ENCODE measurements at places on chromosomes 16 and 17.

- DNase-seq, result no peak
Measured at GRCh38 chr16:47036201-47036600, 62.7 kb upstream of the DNAJA2 start.

DNA sequence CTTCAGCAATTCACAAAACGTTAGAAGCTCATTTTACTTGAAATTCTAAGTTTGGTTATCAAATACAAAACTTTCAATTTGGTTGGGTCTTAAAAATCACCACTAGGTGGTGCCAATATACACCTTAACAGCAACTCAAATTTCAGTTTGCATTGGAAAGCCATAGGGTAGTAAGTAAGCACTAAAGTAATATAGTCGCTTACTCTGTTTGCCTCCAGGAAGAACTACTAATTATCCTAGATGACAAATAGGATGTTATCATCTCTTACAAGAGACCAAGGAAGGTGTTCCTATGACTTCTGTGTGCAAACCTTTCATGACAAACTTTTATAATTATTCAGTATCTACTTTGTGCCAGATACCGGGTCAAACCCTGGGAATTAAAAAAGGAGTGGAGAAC lies 93.3 kb downstream of the MYO1D start:
- no peak for DNase-seq

DNA sequence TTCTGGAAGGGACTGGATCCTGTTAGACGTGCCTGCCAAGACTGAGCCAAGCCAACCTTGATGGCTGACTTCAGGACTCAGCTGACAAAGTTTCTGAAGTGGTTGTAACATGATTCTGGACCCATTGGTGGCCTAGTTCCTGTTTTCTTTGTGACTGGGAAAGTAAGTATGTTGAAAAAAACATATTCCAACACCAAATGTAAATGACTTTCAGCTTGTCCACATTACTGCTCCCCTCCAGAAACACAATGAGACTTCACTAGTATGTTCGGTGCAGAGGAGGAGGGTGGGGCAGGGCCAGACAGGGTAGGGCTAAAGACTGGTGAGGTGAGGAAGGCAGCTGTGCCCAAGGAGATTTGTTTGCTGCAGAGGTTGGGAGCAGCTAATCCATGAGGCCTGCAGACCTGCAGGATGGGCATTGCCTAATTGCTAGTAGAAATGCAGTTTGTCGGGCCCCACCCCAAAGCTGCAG lies 26.4 kb downstream of the NMT1 start:
- DNase-seq, result no peak

- DNase-seq, result no peak
Measured at GRCh38 chr17:55648086-55648485, 74.6 kb downstream of the TMEM100 start.

DNA sequence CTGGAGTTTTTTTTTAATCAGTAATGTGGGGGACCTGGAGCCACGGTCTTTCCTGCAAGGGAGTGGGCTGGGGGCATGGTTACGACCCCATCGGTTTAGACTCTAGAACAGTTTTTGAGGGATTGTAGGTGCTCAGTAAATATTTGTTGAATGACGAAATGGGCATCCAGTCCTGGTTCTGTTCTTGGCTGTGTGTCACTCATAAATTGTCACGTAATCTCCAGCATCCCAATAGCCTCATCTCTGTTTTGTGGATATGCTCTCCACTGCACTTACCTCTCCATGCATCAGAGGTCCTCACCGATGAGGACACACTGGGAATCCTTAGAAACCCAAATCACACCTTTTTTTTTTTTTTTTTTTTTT lies 497 bp upstream of the SLC38A7 start:
- DNase-seq, result no peak

DNA sequence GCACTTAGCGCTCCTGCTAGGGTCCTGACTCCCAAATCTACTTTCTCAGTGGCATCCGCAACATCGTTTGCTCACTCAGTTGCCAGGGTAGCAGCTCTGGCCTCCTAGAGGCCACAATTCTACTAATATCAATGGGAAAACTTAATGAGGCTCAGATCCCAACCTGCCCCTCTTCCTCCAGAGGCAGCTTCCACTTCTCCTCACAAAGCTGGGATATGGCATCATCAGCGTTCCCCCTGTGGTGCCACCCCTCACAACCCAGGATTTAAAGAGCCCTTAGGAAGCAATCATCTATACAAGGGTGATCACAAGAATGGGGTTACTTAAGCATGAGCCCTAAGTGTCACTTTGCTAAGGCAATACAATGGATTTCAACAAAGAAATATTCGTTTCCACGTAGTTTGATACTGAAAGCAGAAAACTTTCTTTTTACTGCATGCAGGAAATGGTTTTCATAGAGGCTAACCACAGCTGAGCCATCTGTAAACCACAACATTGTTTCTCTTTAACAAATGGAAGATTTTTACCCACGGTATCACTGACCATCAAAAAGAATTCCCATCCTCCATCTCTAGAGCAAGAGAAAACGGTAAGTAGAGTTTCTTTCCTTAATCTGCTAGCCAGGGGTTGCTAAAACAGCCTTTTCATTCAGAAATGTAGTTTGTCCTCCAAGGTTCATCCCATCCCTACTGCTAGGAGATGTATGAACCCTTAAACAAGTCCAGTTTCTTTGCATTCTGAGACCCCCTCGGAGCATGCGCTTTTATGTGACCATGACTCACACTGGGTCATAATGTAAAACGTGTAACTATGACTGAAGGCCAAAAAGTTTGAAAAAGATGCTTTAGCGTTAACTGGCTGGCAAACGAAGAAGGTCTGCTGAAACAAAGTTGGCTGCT lies 68.3 kb upstream of the BCAR1 start:
- no peak for DNase-seq

DNA sequence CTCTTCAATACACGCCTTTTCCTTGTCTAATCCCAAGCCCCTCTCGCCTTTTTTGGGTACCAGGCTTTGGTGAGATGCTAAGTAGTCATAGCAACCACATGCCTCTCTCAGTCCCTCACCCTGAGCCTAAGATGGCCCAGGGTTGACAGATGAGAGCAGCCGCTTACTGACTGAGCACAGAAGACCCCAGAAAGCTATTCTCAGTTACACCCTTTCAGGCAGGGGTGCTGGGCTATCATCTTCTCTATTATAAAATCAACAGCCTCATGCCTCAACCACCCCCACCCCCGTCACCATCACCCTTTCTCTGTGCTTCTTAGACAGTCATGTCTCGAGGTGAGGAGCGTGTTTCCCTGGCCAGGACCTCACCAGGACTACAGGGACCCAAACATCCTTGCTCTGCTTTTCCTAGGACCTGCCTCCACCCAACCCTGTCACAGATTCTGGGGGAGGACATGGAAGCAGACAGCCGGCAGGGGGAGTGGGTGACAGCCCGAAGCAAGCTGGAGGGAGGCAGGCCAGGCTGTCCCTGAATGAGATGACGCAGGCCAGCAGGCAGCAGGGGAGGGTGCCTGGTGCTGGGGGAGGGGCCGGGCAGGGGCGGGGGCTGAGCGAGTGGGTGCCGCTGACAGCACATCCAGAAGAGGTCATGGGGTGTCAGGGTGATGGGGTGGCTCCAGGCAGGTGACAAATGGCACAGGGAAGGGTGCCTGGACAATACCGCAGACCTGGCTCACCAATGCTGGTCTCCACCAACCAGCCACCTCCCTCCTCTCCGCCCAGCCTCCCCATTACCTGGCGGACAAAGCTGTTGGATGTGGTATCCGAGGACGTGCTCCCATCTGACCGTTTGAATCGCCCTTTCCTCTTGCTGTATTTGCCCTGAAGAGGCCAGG lies 3.1 kb downstream of the CACNB1 start:
- DNase-seq, result no peak

- no peak for DNase-seq
Measured at GRCh38 chr16:85820604-85821372, 21.3 kb downstream of the COX4I1 start.

GRCh38 chr17:65959630-65960029 lies 232.3 kb downstream of the CEP112 start:
- DNase-seq, result no peak

- DNase-seq, result no peak
Measured at GRCh38 chr17:9062399-9062902, 41.1 kb downstream of the NTN1 start.

GRCh38 chr16:88486398-88487123 lies 33.5 kb downstream of the ZFPM1 start:
- DNase-seq, result no peak

- DNase-seq, result no peak
Measured at GRCh38 chr16:54437921-54438320, 151.3 kb upstream of the IRX3 start.

GRCh38 chr17:39074676-39075075 lies 76.8 kb downstream of the PLXDC1 start:
- no peak for DNase-seq

GRCh38 chr16:78292844-78293380 lies 193.5 kb downstream of the WWOX start:
- no peak for DNase-seq

DNA sequence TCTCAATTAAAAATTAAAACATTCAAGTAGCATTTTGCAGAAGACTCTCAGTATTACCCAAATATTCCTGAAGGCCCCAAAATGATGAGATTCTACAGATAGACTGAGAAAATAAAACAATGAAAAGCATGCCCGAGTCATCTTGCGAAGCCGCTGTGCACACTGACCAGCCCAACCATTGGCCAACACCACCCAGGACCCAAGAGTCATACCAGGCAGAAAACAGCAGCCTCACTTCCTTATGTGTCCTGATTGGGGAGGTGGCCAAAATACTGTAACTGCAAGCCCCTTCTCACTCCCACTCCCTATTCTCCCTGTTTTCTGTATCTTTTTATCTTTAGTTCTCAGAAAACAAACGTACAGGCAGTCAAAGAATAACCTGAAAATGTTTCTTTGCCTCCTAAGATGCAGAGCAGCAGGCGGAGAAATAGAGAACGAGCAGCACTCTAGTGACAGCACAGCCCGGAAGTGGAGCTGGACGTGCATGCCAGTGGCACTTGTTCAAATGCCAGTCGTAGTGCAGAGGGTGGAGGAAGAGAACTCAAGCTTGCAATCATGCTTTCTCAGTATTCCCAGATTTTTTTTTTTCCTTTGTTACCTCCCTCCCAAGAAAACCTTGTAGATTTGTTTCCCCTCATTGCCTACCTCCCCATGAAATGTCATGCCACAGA lies 182.3 kb upstream of the SOX9 start:
- DNase-seq, result no peak

DNA sequence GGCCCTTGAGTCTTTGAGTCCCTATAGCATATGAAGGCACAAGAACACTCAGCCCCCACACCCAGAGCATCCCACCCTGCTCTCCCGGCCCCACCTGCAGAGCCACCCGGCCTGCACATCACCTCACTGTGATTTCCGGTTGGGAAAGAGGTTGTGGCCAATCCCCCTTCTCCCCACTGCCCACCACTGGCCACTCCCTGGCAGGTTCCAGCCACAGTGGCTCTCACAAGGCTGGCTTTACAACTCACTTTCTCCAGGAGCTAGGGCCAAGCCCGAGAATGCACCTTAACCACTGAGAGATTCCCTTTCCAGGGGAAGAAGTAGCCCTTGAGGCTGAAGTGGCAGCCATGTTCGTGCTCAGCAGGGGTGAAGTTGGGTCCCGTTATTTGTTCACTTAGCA lies 123.9 kb downstream of the C16orf78 start:
- DNase-seq, result no peak

DNA sequence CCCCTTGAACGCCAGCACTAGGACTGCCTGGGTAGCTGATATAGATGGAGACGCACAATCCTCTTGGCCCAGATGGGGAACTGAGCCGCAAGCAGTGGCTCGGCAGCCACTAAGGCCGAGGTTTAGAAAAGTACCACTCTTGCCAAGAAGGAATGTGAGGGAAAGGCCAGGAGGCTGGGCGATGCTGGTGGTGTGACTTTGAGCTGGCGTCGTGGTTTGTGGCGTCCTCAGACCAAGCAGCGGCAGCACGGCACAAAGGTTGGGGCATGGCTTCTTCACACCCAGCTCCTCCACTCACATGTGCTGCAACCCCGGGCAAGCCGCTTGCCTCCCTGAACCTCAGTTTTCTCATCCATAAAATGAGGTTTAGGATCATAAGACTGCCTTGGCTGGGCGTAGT lies 15.6 kb downstream of the DCAKD start:
- DNase-seq, result no peak

- DNase-seq, result no peak
Measured at GRCh38 chr16:74249846-74250245, 46.8 kb upstream of the PSMD7 start.
